ENCODE measurements at places on chromosomes 6 and 20. TPM values are rescaled to one million over a fixed set of nuclear protein-coding genes. Genes with fewer than 3 reads are reported as not detected.

CD40 gene
- total RNA-seq, result 2.3 TPM

GRCh38 chr6:9984607-9985006, 430.3 kb downstream of the TFAP2A start:
- no peak overlapping the region for H3K27ac ChIP-seq
- no peak overlapping the region for H3K4me3 ChIP-seq
- no peaks in the 10 kb centered on the region for H3K36me3 ChIP-seq
- no peaks in the 10 kb centered on the region for H3K4me1 ChIP-seq
- no peaks in the 10 kb centered on the region for H3K27me3 ChIP-seq

TRIM40 gene
- not detected for total RNA-seq

EDN1 gene
- total RNA-seq, result 0.26 TPM

DNA sequence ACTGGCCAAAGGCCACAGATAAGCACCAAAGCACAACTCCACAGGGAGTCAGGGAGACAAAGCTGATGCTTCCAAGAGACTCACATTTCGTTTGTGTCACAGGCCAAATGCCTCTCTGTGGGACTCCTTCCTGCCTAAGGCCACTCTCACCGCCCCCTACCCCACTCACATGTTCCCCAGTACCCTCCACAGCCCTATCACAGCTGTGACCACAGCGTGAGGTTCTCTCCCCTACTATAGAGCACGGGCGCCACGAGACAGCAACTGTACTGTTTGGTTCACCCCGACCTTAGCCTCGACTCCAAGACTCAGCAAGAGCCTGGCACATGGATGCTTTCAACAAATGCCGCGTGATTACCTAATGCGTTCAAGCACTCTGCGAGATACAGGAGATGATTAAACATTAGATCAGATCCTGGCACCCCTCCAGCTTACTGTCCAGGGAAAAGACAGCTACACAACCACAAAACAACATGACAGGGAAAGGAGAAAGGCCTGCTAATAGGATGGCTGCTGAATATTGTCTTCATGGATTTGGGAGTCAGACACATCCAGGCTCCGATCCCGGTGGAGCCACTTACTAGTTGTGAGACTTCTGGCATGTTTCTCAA, 105.5 kb downstream of the AGPAT4 start:
- peaks cover 3% of the 10 kb centered on the region for H3K36me3 ChIP-seq
- no peaks in the 10 kb centered on the region for H3K27me3 ChIP-seq
- no peak overlapping the region for H3K4me3 ChIP-seq
- peak overlapping the region; percentile 72 for H3K27ac ChIP-seq
- DNase-seq, result peak; percentile 99

- H3K27me3 ChIP-seq, result no peaks in the 10 kb centered on the region
- no peaks in the 10 kb centered on the region for H3K4me1 ChIP-seq
- no peak overlapping the region for H3K27ac ChIP-seq
- H3K4me3 ChIP-seq, result no peak overlapping the region
- DNase-seq, result no peak
- H3K36me3 ChIP-seq, result no peaks in the 10 kb centered on the region
These were observed 42.9 kb downstream of the FAM209B start for GRCh38 chr20:56575961-56576360.

COL9A3 gene
- 0.17 TPM for total RNA-seq

NTSR1 gene
- total RNA-seq, result under 0.01 TPM

DNA sequence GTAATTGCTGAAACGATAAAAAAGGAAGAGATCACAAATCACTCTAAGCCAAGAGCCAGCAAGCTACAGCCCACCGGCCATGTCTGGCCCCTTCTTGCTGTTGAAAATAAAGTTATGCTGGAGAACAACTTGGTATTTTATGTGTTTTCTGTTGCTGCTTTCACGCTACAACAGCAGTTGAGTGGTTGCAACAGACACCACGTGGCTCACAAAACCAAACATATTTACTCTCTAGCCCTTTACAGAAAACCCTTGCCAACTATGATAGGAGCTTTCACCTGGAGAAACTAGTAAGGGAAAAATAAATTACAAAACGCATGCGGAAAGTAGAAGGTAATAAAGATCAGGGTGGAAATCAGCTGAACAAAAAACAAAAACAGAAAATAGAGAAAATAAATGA, 41.1 kb upstream of the SLCO4A1 start:
- peaks cover 4% of the 10 kb centered on the region for H3K27me3 ChIP-seq
- DNase-seq, result no peak
- H3K27ac ChIP-seq, result no peak overlapping the region
- peaks cover 6% of the 10 kb centered on the region for H3K4me1 ChIP-seq

RAET1G gene
- 3.3 TPM for total RNA-seq

DNA sequence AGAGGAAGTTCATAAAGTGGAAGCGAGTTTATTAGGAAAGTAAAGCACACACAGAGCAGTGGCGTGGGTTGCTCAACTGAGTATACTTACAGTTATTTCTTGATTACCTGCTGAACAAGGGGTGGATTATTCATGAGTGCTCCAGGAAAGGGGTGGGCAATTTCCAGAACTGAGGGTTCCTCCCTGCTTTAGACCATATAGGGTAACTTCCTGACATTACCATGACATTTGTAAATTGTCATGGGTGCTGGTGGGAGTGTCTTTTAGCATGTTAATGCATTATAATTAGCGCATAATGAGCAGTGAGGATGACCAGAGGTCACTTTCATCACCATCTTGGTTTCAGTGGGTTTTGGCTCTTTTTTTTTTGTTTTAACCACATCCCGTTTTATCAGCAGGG, 29.8 kb downstream of the PDYN start:
- no peaks in the 10 kb centered on the region for H3K36me3 ChIP-seq
- no peak for DNase-seq
- peaks cover 33% of the 10 kb centered on the region for H3K27me3 ChIP-seq
- no peaks in the 10 kb centered on the region for H3K4me1 ChIP-seq
- H3K4me3 ChIP-seq, result no peak overlapping the region
